Activated T-helper 2 cell treated with anti-CD3 and anti-CD28 coated beads, Interferon-gamma antibody, Interleukin-2, Interleukin-4, amounts not matched to agents 10 μg/mL and 5 μg/mL and 100 μg/mL, durations not matched to agents 14 hours and 24 hours and 36 hours (primary cell): ENCODE measurements at places on chromosomes 3 and 15. TPM values are rescaled to one million over a fixed set of nuclear protein-coding genes. Genes with fewer than 3 reads are reported as not detected.

GRCh38 chr3:70919661-70920060, 607.2 kb upstream of the MDFIC2 start:
- H3K36me3 ChIP-seq = no peaks in the 10 kb centered on the region
- peaks cover 12% of the 10 kb centered on the region for H3K27me3 ChIP-seq
- no peaks in the 10 kb centered on the region for H3K4me1 ChIP-seq

The BTLA gene
- 31.1 and 35.7 TPM in 2 replicates for total RNA-seq

- DNase-seq = no peak
- H3K36me3 ChIP-seq = peaks cover 33% of the 10 kb centered on the region
- no peaks in the 10 kb centered on the region for H3K27me3 ChIP-seq
Measured at GRCh38 chr3:11610700-11611275, 32.9 kb downstream of the VGLL4 start.

- H3K4me1 ChIP-seq = peaks cover 3% of the 10 kb centered on the region
- no peak for DNase-seq
- H3K27ac ChIP-seq = peak overlapping the region; percentile 35
- H3K36me3 ChIP-seq = peaks cover 7% of the 10 kb centered on the region
- H3K4me3 ChIP-seq = no peak overlapping the region
- H3K27me3 ChIP-seq = no peaks in the 10 kb centered on the region
Measured at GRCh38 chr15:85752491-85752961, 42.2 kb downstream of the KLHL25 start.

GRCh38 chr3:9846931-9847488, 3.2 kb upstream of the RPUSD3 start:
- H3K27ac ChIP-seq = no peak overlapping the region
- no peak overlapping the region for H3K4me3 ChIP-seq
- no peak for DNase-seq
- H3K4me1 ChIP-seq = peaks cover 13% of the 10 kb centered on the region
- peaks cover 5% of the 10 kb centered on the region for H3K36me3 ChIP-seq

DNA sequence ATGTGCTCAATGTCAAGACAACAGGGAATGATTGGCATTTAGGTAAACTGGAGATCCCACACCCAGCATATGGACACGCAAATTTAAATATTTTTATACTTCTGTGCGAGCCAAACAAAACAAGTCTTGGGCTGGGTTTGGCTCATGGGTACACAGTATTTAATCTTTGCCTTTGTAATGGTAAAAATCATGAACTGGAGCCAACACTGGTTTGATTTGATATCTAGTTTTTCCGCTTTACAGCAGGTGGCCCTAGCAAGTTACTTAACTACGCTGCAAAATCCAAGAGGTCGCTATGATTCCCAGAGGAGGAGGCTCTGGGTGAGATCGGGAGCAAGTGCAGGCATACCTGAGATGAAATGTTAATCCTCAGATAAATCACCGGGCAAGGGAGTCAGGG, 207.9 kb upstream of the SATB1 start:
- H3K4me1 ChIP-seq = peaks cover 1% of the 10 kb centered on the region
- DNase-seq = no peak
- H3K27me3 ChIP-seq = no peaks in the 10 kb centered on the region
- H3K4me3 ChIP-seq = no peak overlapping the region
- H3K36me3 ChIP-seq = no peaks in the 10 kb centered on the region
- H3K27ac ChIP-seq = no peak overlapping the region

DNA sequence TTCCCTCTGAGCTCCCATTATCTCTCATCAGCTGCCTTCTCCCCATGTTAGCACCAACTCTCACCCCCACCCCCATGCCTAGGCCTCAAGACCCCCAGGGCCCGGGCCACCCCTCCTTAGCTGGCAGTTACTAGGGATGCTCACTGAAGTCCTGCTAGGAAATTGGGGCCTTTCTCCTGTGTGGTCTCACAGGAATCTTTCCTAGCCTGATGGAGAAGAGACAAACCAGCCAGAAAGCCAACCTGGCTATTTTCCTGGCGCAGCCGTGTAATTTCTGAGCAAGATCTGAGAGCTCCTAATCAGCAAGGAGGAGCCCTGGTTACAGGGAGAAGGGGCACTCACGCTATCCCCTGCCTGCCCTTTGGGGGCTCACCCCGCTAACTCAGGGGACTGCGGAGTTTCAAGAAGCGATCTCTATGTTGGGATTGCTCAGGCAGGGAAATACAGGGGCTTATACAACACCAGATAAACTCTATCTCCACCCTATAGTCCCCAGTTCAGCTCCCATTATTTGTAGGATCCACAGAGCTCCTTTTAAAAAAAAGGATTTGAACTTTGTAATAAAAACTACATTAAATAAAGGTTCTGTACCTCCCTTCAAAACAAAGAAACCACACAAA, 25.2 kb downstream of the NR2F2 start:
- peaks cover 3% of the 10 kb centered on the region for H3K36me3 ChIP-seq
- no peak overlapping the region for H3K4me3 ChIP-seq
- H3K27ac ChIP-seq = no peak overlapping the region
- DNase-seq = no peak
- peaks cover 67% of the 10 kb centered on the region for H3K27me3 ChIP-seq
- H3K4me1 ChIP-seq = peaks cover 16% of the 10 kb centered on the region

The ROPN1 gene
- total RNA-seq = not detected in 2 replicates

- H3K4me1 ChIP-seq = peaks cover 14% of the 10 kb centered on the region
- H3K27me3 ChIP-seq = peaks cover 39% of the 10 kb centered on the region
- H3K27ac ChIP-seq = no peak overlapping the region
- no peaks in the 10 kb centered on the region for H3K36me3 ChIP-seq
Measured at GRCh38 chr15:73688455-73688854, 4.3 kb downstream of the CD276 start.

DNA sequence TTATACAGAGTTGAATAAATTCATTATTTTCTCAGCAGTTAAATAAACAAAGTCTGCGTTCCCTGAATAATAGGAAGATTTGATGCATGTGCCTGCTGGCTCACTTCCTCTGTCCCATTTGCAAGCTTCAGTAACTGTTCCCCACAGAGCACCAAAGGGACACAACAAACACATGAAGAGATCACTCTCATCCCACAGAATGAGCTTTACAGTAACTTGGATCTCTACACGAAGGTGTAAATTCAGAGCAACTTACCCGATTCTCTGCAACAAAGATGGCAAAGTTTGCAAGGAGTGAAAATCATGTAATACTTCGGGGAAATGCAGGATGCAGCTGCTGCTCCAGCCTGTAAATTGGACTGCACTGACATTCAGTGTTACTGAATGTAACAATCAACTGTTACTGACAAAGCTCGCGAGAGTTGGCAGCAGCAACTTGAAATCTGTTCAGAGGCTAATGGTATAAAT, at the start of gene BCHE:
Gene BCHE, minus strand, starts transcription at position 366 of the 468 bp plus-strand sequence. CDS start 6,390 bp downstream, outside the sequence.
- H3K36me3 ChIP-seq = no peaks in the 10 kb centered on the region
- no peaks in the 10 kb centered on the region for H3K27me3 ChIP-seq
- DNase-seq = no peak
- H3K27ac ChIP-seq = no peak within 1 kb of the TSS
- H3K4me3 ChIP-seq = no peak within 1 kb of the TSS
